Peyer's patch (tissue), 4 donors: ENCODE measurements at places on chromosomes 11 and 22. TPM values are rescaled to one million over a fixed set of nuclear protein-coding genes. Genes with fewer than 3 reads are reported as not detected.

OR4D5 gene
- not detected for total RNA-seq

GRCh38 chr11:72784662-72785061 lies 9.2 kb downstream of the STARD10 start:
- H3K4me1 ChIP-seq: peaks cover 55% of the 10 kb centered on the region
- H3K36me3 ChIP-seq: no peaks in the 10 kb centered on the region
- no peak overlapping the region for H3K4me3 ChIP-seq
- DNase-seq: no peak
- H3K27me3 ChIP-seq: no peaks in the 10 kb centered on the region

DNA sequence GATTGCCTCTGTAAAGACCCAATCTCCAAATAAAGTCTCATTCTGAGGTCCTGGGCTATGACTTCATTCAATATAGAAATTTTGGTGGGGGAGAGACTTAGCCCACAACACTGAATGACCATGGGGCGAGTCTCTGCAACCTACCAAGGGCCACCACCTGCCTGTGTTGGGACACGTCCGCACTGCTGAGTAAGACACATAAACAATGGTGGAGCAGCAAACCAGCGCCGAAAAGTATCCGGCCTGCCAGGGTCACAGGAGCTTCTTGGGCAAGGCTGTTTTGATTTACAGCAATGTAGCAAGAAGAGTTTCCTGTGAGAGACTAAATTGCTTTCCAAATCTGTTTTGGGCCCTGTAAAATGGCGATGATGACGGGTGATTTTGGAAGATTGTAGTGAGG lies 122.3 kb downstream of the SHANK2 start:
- no peak for DNase-seq
- no peak overlapping the region for H3K27ac ChIP-seq
- H3K27me3 ChIP-seq: no peaks in the 10 kb centered on the region
- no peaks in the 10 kb centered on the region for H3K36me3 ChIP-seq

TBX10 gene
- 64.1 TPM for total RNA-seq

KCNQ1 gene
- total RNA-seq: 55.6 TPM

BAIAP2L2 gene
- 254 TPM for total RNA-seq

GRCh38 chr11:12211331-12212065 lies 101.1 kb downstream of the MICAL2 start:
- no peak overlapping the region for H3K4me3 ChIP-seq
- no peak for DNase-seq
- H3K27me3 ChIP-seq: no peaks in the 10 kb centered on the region
- H3K36me3 ChIP-seq: peaks cover 80% of the 10 kb centered on the region
- no peak overlapping the region for H3K27ac ChIP-seq

DNA sequence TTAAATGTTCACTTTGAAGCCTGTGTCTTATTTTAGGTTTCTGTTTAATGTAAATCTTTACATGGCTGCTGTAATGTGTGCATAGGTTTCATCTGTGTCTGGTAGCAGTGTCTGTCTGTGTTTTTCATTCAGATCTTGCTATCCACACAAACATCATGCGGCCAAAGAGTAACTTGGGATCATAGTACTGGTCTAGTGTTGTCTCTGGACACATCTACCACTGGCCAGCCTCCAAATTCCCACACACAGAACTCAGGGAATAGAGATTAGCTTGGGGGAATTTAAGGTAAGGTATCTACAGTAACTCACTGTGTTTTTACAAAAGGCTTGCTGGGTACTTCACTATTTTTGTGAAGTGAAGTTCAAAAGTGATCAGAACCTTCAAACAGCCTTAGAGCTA lies 32.1 kb upstream of the ZNF143 start:
- DNase-seq: no peak
- H3K36me3 ChIP-seq: no peaks in the 10 kb centered on the region
- H3K4me3 ChIP-seq: no peak overlapping the region
- no peak overlapping the region for H3K27ac ChIP-seq

FOLR1 gene
- total RNA-seq: not detected

- H3K36me3 ChIP-seq: no peaks in the 10 kb centered on the region
- H3K27me3 ChIP-seq: no peaks in the 10 kb centered on the region
- no peak overlapping the region for H3K4me3 ChIP-seq
- H3K4me1 ChIP-seq: no peaks in the 10 kb centered on the region
Observed at GRCh38 chr11:44814881-44815592, 88.3 kb downstream of the TSPAN18 start.

DNA sequence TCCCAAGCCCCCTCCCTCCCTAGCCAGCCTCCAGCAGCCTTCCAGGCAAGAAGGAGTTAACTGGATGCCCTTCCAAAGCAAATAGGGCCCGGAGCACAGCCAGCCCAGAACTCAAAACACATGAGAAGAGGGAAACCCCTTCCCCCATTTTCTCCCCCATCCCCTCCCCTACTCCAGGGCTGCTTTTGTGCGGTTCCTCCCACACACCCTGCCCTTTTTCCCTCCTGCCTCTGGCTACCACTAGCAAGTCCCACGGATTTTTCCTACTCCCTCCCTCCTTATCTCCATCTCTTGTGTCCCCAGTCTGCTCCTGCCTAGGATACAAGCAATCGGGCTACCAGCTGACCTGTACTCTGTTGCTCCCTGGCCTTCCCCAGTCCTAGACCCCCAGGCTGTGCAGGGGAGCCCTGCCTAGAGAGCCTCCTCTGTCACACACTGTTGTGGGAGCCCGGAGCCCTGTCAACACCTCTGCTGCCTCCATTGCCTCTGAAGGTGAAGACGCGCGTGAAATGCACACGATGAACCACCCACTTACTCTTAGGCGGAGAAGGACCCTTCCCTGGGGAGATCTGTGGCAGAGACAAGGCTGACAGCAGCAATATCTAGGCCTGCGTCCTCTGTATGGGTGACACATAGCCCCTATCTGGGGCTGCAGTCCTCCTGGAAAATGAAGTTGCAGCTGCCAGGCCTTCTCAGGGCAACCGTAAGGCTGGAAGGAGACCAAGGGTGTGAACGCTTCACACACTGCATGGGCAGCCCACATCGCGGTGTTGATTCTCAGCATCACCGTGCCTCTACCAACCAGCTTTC lies 282.8 kb downstream of the MN1 start:
- no peak overlapping the region for H3K27ac ChIP-seq
- no peak overlapping the region for H3K4me3 ChIP-seq
- DNase-seq: no peak
- no peaks in the 10 kb centered on the region for H3K4me1 ChIP-seq
- no peaks in the 10 kb centered on the region for H3K27me3 ChIP-seq
- H3K36me3 ChIP-seq: no peaks in the 10 kb centered on the region

GRCh38 chr11:28621753-28622152 lies 513.6 kb downstream of the METTL15 start:
- no peaks in the 10 kb centered on the region for H3K27me3 ChIP-seq
- no peak overlapping the region for H3K27ac ChIP-seq
- DNase-seq: no peak
- no peaks in the 10 kb centered on the region for H3K36me3 ChIP-seq
- no peak overlapping the region for H3K4me3 ChIP-seq
- no peaks in the 10 kb centered on the region for H3K4me1 ChIP-seq

DNA sequence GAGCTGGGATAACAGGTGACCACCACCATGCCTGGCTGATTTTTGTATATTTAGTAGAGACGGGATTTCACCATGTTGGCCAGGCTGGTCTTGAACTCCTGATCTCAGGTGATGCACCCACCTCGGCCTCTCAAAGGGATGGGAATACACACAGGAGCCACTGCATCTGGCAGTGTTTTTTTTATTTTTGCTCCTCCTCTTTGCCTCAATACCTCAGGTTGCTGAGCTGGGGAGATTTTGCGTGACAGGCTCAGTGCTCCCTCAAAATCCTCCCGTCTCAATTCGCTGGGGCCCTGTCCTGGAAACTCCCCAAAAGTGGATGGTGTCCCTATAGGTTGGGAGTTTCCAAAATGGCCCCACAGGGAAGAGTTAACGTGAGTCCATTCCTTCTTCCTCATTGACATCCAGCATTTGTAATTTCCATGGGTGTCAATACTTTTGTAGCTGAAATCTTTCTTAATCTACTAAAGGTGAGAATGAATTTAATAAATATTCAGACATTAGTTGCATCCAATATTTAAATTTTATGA lies 71.8 kb downstream of the GGTLC2 start:
- no peak for DNase-seq
- H3K36me3 ChIP-seq: no peaks in the 10 kb centered on the region
- H3K4me1 ChIP-seq: peaks cover 3% of the 10 kb centered on the region
- no peaks in the 10 kb centered on the region for H3K27me3 ChIP-seq
- no peak overlapping the region for H3K27ac ChIP-seq
